Renal cortical epithelial cell (primary cell): ENCODE measurements at places on chromosomes 5 and 9. TPM values are rescaled to one million over a fixed set of nuclear protein-coding genes. Genes with fewer than 3 reads are reported as not detected.

- peak; percentile 67 for DNase-seq
Measured at GRCh38 chr5:88799938-88800535, 82.9 kb downstream of the MEF2C start.

DNA sequence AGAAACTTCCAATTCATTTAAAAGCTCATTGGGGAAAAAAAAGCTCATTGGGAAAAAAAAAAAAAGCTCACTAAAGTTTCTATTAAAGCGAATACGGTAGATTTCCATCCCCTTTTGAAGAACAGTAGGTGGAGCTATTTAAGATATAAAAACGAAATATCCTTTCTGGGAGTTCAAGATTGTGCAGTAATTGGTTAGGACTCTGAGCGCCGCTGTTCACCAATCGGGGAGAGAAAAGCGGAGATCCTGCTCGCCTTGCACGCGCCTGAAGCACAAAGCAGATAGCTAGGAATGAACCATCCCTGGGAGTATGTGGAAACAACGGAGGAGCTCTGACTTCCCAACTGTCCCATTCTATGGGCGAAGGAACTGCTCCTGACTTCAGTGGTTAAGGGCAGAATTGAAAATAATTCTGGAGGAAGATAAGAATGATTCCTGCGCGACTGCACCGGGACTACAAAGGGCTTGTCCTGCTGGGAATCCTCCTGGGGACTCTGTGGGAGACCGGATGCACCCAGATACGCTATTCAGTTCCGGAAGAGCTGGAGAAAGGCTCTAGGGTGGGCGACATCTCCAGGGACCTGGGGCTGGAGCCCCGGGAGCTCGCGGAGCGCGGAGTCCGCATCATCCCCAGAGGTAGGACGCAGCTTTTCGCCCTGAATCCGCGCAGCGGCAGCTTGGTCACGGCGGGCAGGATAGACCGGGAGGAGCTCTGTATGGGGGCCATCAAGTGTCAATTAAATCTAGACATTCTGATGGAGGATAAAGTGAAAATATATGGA is at the start of gene PCDHGA12:
Gene PCDHGA12 (plus strand): TSS at position 176 of the 782 bp plus-strand sequence. CDS start 253 bp downstream, at position 429.
- DNase-seq = peak; percentile 45

TRIM36 gene
- total RNA-seq = 2.6 and 4.0 TPM in 2 replicates

DNA sequence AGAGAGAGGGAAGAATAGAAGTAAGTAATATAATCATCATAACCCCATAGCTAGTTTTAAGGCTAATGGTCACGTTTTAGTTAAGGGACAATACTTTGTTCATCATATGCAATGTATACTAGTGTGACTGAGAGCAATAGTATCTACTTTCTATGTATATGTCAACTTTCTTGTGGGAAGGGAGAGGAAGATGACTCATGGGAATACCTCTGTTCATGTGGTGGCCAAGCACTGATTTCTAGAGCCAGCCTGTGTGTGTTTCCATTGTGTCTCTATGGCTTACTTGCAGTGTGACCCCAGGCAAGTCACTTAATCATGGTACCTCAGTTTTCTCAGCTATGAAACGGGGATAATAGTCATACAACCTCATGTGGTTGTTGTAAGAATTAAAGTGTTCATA is 639.6 kb downstream of the CETN3 start:
- DNase-seq = peak; percentile 22

CDO1 gene
- total RNA-seq = 0.17 and 0.55 TPM in 2 replicates

- no peak for DNase-seq
Measured at GRCh38 chr5:80216753-80217596, 38.9 kb downstream of the SERINC5 start.
